ENCODE measurements at places on chromosomes 2 and 18. TPM values are rescaled to one million over a fixed set of nuclear protein-coding genes. Genes with fewer than 3 reads are reported as not detected.

DNA sequence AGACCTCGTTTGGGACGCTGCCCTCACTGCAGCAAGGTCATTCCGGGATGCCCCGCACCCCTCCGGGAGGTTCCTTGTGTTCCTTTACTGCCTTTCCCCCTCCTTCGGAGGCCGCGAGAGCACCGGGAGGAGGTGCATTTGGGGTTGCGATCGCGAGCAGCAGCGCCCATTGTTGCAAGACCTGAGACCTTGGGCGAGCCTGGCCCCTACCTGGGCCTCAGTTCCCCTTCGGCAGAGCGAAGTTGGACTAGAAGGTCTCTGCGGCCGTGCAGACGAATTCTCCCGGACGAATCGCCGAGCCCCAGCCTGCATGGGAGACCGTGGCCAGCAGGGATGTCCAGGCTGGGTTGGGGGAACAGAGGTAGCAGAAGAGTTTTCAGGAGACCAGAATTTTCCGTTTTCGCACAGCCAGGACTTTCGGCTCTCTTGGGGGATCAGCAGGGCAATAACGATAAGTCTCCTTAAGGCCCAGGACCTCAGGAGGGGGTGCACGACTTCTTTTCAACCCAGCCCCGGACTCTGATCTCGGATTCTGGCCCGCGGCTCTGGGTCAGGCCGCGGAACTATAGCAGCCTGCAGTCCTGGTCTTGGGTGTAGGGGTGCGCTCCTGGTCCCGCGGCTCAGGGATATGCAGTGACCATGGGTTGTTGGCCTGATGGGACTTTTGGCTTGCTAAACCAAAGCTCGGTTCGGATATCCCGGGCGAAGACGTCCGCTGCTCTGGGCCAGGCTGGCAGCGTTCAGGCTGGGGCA lies 2.8 kb downstream of the GDF7 start:
- H3K36me3 ChIP-seq: no peaks in the 10 kb centered on the region
- H3K4me1 ChIP-seq: peaks cover 35% of the 10 kb centered on the region
- no peak overlapping the region for H3K27ac ChIP-seq
- DNase-seq: peak; percentile 41

GRCh38 chr18:79064228-79064627 lies 5.0 kb upstream of the ATP9B start:
- no peak overlapping the region for H3K27ac ChIP-seq
- H3K36me3 ChIP-seq: no peaks in the 10 kb centered on the region
- peaks cover 7% of the 10 kb centered on the region for H3K27me3 ChIP-seq
- no peak for DNase-seq
- no peaks in the 10 kb centered on the region for H3K4me1 ChIP-seq

DNA sequence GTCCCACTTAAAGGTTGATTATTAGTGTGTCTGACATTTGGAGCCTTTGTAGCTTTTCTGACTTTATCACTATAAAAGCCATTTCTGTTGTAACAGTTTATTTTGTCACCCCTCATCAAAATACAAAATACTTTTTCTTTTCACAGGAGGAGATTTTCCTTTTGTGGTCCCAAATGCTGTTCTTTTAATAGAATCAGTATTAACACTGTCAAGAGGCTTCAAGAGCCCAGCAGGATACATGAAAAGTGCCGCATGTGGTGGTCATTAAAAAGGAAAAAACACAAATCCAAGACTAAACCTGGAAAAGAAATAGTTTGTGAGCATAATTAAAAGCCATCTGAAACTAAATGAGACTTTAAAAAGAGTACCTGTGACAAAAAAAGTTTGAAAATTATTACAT lies 515.7 kb downstream of the DCDC2C start:
- H3K4me1 ChIP-seq: peaks cover 30% of the 10 kb centered on the region
- no peaks in the 10 kb centered on the region for H3K36me3 ChIP-seq
- DNase-seq: peak; percentile 23

DNA sequence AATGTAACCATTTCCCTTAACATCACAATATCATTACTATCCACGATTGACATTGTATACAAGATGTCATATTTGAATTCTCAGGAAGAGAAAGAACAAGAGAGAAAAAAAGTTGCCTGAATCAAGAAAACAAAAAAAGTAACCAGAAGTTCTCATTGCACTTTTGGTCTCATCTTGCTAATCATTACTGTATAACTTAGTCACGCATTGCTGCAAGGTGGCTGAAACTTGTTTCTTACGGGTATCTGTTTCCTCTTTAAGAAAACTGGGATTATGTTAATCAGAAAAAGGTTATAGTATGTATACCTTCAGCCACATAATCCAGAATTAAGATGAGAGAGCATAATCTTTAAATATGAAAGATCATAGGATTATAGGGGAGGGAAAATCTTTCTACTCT lies 639.7 kb upstream of the SYT4 start:
- H3K4me3 ChIP-seq: no peak overlapping the region
- H3K36me3 ChIP-seq: no peaks in the 10 kb centered on the region
- no peak for DNase-seq
- H3K27ac ChIP-seq: no peak overlapping the region
- no peaks in the 10 kb centered on the region for H3K27me3 ChIP-seq

DNA sequence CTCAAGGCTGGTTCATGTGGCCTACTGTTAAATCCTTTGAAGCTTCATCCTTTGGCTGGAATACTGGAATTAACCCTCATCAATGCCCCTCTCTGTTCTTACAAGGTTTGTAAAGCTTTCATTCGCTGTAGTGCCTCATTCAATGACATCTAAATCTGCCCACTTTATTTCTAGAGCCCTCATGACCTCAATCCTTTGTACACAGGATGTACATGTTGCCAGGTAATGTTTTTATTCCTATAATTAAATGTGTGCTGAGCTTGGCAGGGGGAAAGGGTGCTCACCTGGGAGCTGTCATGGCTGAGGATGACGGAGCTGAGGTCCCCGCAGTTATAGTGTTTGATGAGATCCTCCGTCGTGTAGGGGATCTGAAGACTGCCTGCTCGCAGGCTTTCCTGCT lies 39.3 kb downstream of the TRABD2A start:
- no peaks in the 10 kb centered on the region for H3K36me3 ChIP-seq
- DNase-seq: no peak
- H3K4me3 ChIP-seq: no peak overlapping the region
- no peak overlapping the region for H3K27ac ChIP-seq

GRCh38 chr2:128446874-128447537 lies 128.3 kb upstream of the HS6ST1 start:
- peaks cover 14% of the 10 kb centered on the region for H3K4me1 ChIP-seq
- no peaks in the 10 kb centered on the region for H3K36me3 ChIP-seq
- H3K27me3 ChIP-seq: no peaks in the 10 kb centered on the region
- H3K27ac ChIP-seq: no peak overlapping the region
- H3K4me3 ChIP-seq: no peak overlapping the region

- no peaks in the 10 kb centered on the region for H3K36me3 ChIP-seq
- no peaks in the 10 kb centered on the region for H3K27me3 ChIP-seq
- no peak overlapping the region for H3K4me3 ChIP-seq
- no peak for DNase-seq
- no peak overlapping the region for H3K27ac ChIP-seq
These were observed 74.2 kb downstream of the MBD2 start for GRCh38 chr18:54150226-54150625.

GRCh38 chr2:11160731-11161455 lies 5.6 kb downstream of the SLC66A3 start:
- peaks cover 13% of the 10 kb centered on the region for H3K4me1 ChIP-seq
- peaks cover 14% of the 10 kb centered on the region for H3K27me3 ChIP-seq
- H3K36me3 ChIP-seq: no peaks in the 10 kb centered on the region
- no peak for DNase-seq
- no peak overlapping the region for H3K27ac ChIP-seq

DNA sequence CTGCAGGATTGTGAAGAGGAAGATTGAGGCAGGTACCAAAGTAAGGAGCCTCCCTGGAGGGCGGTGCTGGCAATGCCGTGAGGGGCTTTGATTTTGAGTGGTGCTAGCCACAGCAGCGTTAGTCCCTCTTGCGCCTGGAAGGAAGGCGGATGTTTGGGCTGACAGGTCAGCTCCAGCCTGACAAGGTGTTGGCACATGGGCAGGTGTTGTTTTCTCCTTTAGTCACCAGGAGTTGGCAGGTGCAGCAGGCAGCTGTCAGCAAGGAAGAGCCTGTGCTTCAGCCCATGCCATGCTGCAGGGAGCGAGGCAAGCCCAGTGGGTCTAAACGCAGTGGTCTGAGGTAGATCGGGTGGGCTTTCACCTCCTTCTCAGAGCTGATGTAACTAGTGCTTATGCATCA lies 8.5 kb downstream of the SEC11C start:
- H3K36me3 ChIP-seq: no peaks in the 10 kb centered on the region
- no peak overlapping the region for H3K4me3 ChIP-seq
- no peaks in the 10 kb centered on the region for H3K4me1 ChIP-seq
- H3K27me3 ChIP-seq: no peaks in the 10 kb centered on the region
- H3K27ac ChIP-seq: no peak overlapping the region
- DNase-seq: no peak

GRCh38 chr2:202237787-202238233 lies 587 bp downstream of the SUMO1 start:
- H3K27me3 ChIP-seq: no peaks in the 10 kb centered on the region
- no peaks in the 10 kb centered on the region for H3K36me3 ChIP-seq
- H3K4me3 ChIP-seq: peak overlapping the region; percentile 84
- peak overlapping the region; percentile 94 for H3K27ac ChIP-seq

GRCh38 chr18:6561420-6561861 lies 146.7 kb upstream of the L3MBTL4 start:
- no peaks in the 10 kb centered on the region for H3K36me3 ChIP-seq
- H3K27me3 ChIP-seq: no peaks in the 10 kb centered on the region
- H3K4me3 ChIP-seq: no peak overlapping the region
- peak; percentile 82 for DNase-seq

DNA sequence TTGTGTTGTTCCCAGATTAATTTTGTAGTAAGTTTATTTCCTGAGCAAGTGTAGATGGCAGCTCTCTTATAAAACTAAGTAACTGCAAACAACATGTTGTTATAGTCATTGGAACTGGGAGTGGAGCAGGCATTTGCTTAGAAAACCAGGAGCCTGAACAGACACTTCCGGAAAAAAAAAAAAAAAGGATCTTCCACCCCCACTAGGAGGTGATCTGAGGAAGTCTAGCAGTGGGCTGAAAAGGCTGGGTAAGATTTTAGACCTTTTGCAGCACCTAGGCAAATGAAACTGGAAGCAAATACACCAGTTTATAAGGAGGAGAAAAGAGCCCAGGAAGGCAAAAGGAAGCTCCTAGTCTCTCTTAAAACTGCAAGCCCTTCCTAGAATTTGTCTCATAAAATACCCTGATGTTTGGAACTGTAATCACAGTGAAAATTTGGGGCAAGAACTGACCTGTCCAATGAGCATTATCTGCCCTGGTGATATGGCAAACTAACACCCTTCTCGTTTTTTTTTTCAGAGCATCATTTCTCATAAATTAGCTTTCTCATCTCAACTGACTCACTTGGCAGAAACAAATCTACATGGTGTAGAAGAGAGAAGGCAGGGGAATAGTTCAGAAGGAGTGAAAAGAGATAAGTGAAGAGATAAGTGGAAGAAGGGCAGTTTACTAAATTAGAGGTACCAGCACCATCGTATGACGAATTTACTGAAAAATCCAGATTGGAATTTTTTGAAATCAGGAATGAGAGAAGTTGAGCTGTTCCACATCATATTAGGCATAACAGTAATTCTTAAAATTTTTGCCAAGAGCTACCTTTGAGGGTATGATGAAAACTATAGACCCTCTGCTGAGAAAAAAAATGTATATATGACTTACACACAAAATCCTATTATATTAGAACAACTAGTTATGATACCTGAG lies 4.2 kb upstream of the CCNYL1 start:
- no peaks in the 10 kb centered on the region for H3K36me3 ChIP-seq
- no peak for DNase-seq
- no peaks in the 10 kb centered on the region for H3K27me3 ChIP-seq
- no peak overlapping the region for H3K4me3 ChIP-seq
- peaks cover 7% of the 10 kb centered on the region for H3K4me1 ChIP-seq
- no peak overlapping the region for H3K27ac ChIP-seq

- H3K27me3 ChIP-seq: no peaks in the 10 kb centered on the region
- no peak overlapping the region for H3K4me3 ChIP-seq
- no peaks in the 10 kb centered on the region for H3K4me1 ChIP-seq
- no peak overlapping the region for H3K27ac ChIP-seq
These were observed 118.7 kb downstream of the EPB41L3 start for GRCh38 chr18:5424903-5425664.

GRCh38 chr2:19772981-19773380 lies 128.8 kb downstream of the TTC32 start:
- DNase-seq: no peak
- H3K27me3 ChIP-seq: no peaks in the 10 kb centered on the region
- H3K4me1 ChIP-seq: peaks cover 14% of the 10 kb centered on the region
- H3K4me3 ChIP-seq: no peak overlapping the region

GRCh38 chr2:129906139-129906860 lies 73.2 kb upstream of the RAB6C start:
- H3K4me3 ChIP-seq: no peak overlapping the region
- no peaks in the 10 kb centered on the region for H3K36me3 ChIP-seq
- H3K27me3 ChIP-seq: no peaks in the 10 kb centered on the region

- DNase-seq: no peak
- peak overlapping the region; percentile 87 for H3K4me3 ChIP-seq
- H3K4me1 ChIP-seq: peaks cover 4% of the 10 kb centered on the region
- H3K27ac ChIP-seq: no peak overlapping the region
- peaks cover 55% of the 10 kb centered on the region for H3K27me3 ChIP-seq
These were observed 891 bp upstream of the NR4A2 start for GRCh38 chr2:156333274-156333950.

DNA sequence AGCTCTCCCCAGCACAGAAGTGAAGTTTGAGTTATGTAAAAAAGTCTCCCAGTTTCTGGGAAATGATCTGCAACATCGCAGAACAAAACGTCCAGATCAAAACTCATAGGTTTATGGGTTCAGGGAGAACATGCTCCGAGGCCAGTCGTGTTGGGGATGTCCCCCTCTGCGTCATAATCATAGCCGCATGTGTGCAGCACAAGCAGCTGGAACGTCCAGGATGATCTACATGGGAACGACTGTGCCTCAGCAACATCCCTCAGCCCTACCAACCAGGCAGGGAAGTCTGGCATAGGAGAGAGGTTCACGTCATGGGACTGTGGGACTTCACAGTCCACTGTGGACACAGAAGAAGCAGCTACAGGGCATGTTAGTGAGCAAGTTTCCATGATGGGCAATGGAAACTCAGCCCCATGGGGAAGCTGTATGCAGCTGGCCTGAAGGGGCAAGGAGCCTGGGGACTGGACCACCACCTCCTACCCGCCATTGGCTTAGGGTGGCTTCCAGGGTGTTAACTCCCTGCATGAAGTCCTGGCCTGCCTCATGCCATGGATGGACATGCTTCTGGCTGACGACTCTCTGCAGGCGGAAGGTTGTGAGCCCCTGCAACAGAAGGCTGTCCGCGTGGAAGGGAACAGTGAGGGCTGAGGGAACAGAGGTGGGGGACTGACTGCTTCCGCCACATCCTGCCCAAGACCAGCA lies 96.9 kb downstream of the COPS8 start:
- no peaks in the 10 kb centered on the region for H3K27me3 ChIP-seq
- DNase-seq: no peak
- H3K4me3 ChIP-seq: no peak overlapping the region
- peaks cover 21% of the 10 kb centered on the region for H3K4me1 ChIP-seq

DNA sequence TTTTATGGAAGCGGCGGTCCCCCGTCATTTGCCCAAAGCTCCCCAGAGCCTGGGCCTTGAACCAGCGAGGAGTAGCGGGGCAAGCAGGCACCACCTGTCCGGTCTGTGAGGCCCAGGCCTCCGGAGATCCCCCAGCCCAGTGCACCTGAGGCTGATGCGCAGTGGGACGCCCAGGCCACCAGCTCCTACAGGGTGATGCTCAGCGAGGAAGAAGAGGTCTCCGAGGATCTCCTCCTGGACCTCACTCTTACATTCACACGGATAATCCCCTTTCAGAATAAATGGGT lies 220.2 kb downstream of the NDUFA10 start:
- H3K27me3 ChIP-seq: no peaks in the 10 kb centered on the region
- no peak for DNase-seq
- no peak overlapping the region for H3K4me3 ChIP-seq
- peaks cover 10% of the 10 kb centered on the region for H3K4me1 ChIP-seq
- no peak overlapping the region for H3K27ac ChIP-seq

The MOGAT1 gene
- 2.0 TPM for total RNA-seq

The ZNF385B gene
- 22.9 TPM for total RNA-seq

The ZC3H6 gene
- total RNA-seq: 21.7 TPM

The LIMS3 gene
- total RNA-seq: not detected

The PTH2R gene
- not detected for total RNA-seq

The STK11IP gene
- 22.7 TPM for total RNA-seq

The MSTN gene
- total RNA-seq: not detected
